PC-9 (cell line): ENCODE measurements at places on chromosomes 11 and 22.

GRCh38 chr22:22327723-22328122 lies 83.1 kb downstream of the VPREB1 start:
- DNase-seq = no peak

- no peak for DNase-seq
These were observed 36.1 kb downstream of the MMP20 start for GRCh38 chr11:102589047-102589459.

DNA sequence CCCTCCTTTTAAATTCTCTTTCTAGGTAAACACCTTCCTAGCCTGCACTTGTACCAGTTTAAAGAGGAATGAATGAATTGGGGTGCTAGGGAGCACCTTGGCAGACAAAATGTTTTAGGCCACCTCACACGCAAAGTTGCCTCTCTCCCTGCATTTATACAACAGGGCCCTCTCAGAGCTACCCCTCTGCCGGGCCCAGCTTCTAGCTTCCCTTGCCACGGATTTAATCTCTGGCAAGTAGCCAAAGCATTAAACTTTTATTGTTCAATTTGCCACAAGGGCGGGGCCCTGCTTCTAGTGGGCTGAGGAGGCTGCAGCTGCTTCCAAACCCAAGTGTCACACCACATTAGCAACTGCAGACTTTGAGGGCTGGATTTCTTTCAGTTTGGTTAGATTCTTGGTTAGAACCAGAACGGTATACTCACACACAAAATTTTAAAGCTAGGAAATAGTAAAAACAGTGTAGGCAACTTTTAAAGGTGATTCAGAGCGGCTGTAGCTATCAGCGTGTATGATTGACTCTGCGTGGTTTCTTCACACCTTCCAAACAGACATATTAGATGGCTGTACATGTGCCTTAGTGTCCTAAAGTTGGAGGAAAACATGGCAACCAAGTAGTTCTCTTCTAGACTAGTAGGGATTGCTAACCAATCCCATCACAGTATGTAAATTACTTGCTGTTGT lies 6.5 kb downstream of the KREMEN1 start:
- DNase-seq = no peak

DNA sequence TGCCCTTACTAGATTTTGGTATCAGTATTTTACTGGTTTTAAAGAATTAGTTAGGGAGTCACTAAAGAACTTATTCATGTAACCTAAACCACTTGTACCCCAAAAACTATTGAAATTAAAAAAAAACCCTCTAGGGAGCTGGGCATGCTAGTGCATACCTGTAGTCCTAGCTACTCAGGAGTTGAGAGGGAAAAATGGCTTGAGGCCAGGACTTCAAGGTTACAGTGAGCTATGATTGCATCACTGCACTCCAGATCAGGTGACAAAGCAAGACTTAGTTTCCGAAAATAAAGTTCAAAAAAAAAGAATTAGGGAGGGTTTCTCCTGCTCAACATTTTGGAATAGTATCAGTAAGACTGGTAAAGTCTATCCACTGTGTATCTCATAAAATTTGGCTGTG lies 364.4 kb upstream of the LUZP2 start:
- no peak for DNase-seq

DNA sequence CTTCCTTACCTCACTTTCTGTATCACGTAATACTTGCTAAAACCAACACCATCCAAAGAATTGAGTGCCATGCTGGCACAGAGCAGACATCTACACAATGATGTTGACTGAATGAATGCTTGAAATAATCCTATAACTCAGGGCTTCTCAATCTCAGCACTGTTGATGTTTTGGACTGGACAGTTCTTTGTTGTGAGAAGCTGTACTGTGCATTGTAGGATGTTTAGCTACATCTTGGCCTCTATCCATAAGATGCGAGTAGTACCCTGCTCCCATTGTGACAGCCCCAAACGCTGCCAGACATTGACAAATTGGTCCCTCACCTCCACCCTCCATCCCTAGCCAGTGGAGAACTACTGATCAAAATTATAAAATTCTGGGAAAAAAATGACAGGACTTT lies 153.4 kb downstream of the NAV2 start:
- no peak for DNase-seq

DNA sequence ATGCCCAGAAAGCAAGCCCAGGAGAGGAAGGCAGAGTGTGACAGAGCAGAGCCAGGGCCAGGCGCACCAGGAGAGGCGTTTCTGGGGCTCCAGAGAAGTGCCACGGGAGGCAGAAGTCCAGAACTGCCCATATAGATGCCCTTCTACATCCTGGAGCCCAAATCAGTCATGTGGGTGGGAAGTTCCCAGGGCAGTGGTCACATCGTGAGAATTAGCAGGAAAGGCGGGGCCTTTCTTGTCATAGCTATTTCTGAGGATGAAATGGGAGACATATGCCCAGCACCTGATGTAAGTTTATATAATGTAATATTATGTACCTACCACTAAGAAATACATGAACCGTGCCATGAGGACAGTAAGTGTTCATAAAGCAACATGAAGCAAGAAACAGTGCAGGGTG lies 13.1 kb downstream of the ZDHHC24 start:
- no peak for DNase-seq

DNA sequence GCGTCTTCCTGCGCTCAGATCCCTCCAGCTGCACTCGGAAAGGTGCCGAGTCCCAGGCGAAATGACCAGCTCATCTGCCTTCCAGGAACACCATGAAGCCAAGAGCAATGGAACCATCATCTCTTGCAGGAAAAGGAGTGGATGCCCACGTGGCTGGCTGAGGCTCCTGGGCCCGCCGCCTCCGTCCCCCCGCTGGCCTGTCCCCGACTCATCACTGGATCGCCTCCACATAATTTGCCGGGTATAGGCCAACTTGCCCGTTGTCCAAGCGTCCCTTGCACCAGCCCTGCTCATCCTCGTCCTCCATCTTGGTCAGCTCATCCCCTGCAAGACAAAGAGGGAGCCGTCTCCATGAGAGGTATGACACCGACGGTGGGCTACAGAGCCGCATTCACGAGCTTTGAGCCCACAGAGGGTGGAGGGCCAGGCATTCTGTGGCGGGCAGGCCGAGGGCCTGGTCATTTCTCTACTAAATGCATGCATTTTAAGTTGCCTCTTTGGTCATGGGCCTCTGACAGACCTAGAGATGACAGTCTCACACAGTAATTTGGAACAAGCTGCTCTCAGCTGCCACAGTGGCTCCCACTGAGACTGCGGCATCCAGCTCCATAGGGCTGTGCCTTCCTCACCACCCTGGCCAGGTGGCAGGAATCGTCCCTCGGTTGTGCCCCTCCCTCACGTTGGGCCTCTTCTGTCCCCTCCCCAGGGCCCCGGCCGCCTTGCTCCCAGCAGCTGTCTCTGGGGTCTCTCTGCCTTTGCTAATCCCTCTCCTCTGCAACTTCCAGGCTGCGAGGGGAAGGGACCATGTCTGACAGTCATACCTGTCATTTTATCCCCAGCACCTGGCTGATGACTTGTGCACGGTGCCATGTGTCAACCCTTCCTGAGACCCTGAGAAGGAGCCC lies 14.3 kb upstream of the ARFGAP3 start:
- DNase-seq = no peak

GRCh38 chr11:80346353-80347059 lies 905.7 kb upstream of the TENM4 start:
- no peak for DNase-seq

DNA sequence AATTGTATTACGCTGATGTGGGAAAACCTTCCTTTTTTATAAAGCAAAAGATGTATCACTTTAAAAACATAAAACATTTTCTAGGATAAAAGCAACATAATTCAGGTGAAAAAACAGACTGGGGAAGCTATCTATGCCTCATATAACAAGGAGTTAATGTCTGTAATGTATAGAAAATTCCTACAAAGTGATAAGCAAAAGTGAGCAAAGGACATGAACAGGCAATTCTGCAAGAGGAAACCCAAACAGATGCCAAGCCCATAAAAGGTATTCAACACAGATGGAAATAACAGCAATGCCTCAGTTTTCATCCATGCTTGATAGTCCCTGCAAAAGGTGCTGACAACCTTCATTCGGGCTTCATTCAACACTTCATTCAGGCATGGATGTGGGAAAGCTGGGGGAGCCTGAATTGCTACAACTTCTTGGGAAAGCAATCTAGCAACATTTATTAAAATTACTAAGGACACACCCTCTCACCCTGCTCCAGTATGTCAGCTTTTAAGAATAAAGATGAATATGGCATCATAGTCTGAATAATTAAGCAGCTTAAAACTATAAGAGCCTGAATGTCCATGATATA lies 39.3 kb downstream of the KCNQ1OT1 start:
- no peak for DNase-seq

DNA sequence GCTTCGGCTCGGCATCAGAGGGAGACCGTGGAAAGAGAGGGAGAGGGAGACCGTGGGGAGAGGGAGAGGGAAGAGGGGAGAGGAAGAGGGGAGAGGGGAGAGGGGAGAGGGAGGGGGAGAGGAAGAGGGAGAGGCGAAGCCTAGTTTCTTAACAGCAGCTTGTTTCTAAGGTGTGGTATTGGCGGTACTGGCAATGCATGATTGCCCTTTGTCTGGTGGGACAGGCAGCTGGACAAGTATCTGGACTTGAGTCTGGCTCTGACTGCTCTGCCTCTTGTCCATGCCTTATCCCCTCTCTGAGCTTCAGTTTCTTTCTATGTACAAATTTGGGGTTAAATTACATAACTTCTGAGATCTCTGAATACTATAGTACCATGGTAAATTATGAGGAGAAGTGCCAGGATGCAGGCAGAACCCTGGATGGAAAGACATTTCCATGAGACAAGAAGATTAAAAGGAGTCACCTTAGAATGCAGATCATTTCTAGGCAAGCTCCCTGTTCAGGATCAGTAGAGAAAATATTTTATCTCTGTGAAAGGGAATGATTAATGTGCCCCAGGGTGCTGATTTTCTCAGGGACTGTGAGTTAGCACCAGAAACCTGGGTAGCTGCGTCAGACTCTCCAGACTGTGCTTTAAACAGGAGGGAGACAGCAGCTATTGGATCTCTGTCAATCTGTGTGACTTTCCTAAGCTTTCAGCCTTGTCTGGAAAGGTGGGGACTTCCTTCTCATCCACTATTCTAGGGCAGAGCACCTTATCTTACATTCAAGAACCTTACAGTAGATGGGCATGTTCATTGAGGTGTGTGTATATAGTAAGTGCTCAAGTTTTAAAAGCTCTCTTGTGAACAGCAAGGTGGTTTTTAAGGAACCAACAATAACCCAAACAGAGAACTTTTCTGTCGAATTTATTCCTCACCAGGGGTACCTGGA lies 31.9 kb upstream of the CCDC90B start:
- DNase-seq = no peak

- no peak for DNase-seq
These were observed 54.9 kb downstream of the SOX6 start for GRCh38 chr11:16301462-16301861.

- peak; percentile 87 for DNase-seq
These were observed 106.7 kb upstream of the ASPHD2 start for GRCh38 chr22:26322179-26322905.
